ENCODE measurements at places on chromosomes 2 and 18.
A peak's percentile ranks its signal among the peaks of the same experiment; 100 is the strongest.

GRCh38 chr2:145802133-145802532 is 1282.2 kb upstream of the ZEB2 start:
- DNase-seq, result no peak

- no peak for DNase-seq
Measured at GRCh38 chr18:22171258-22172119, 2.1 kb downstream of the GATA6 start.

DNA sequence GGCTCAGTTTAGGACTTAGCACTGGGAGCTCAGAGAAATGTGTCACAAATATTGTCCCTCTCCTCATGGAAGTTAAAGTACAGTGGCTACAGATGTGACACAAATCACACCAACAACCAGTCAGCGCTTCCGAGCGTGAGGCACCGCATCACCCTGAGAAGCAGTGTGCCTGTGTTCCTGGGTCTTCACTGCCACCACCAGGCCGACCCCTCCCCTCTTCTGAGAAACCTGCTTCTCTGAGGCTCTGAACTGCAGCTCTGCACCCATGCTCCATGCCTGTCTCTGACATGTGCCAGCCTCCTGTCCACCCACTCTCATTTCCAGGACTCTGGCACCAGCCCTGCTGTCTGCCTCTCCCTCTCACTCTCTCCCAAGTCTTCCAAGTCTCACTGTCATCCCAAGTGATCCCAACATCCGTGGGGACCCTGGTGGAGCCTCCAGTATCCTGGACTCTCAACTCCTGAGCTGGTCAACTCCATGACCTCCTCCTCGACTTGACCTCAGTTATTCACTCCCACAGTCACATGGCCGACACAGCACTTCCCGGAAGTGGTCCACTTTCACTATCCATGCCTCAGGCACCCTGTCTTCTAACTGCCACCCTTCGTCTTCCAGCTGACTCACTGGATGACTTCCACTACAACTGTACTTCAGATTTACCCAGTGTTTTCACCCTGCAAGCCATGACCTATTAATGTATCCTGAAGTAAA is 73.5 kb downstream of the FBXO15 start:
- no peak for DNase-seq

GRCh38 chr18:58396144-58396543 is 232.7 kb downstream of the ALPK2 start:
- no peak for DNase-seq

- DNase-seq, result no peak
Measured at GRCh38 chr2:16680304-16680703, 14.7 kb upstream of the CYRIA start.

DNA sequence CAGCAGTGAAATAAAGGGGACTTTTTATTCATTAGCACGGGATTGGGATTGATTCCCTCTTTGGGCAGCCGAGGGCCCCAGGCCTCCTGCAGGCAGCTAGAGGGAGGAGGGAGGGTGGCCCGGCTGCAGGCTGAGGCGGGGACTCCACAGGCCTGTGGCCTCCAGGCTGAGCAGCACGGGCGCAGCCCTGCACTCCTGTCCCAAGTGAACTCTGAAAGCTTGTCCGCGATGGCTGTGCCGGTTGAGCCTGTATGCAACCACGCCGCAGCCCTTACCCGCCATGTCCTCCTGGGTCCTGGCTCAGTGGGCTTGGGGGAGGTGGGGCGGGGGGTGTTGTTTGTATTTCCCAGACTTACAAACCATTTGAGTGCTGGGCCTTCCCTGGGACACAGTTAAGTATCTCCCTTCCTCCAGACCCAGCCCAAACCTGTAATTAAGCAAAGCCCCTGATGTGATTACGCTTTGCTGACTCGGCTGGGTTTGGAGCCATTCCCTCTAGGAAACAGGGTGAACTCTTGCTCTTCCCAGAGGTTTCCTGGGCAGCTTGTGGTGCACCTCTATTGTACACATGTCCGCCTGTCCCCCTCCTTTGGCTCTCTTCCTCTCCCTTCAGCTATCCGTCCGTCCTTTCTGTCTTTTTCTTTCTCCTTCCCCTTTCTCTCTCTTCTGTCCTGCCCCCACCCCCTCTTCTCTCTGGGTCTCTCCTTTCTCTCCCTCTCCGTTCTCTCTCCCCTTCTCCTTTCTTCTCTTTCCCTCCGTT is 5.3 kb downstream of the GLI2 start:
- no peak for DNase-seq

DNA sequence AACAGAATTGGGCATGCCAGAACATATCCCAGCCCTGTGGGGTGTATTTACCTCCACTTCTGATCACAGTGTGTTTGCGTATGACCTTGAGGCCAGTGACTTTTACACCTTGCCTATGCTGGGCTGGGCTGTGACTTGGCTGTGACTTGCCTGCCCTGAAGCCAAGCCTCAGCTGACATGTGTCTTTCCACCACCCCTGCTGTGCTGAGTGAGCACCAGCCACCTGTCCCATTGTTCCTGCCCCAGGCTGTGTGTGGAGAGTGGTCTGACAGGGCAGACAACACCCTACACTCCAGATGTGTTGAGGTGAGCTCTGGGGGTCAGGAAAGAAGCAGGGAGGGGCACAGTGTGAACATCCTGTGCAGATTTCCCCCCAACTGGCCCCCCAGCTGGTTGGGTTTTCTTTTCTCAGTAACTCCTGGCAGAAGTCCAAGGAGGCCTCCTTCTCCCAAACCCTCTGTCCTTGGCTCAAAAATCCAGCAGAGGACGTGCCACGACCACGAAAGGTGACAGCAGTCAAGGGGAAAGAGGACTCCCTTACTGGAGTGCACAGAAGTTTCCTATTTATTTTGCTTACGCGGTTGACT is 5.1 kb upstream of the STEAP3 start:
- peak; percentile 4 for DNase-seq

- DNase-seq, result no peak
Measured at GRCh38 chr2:145598434-145598833, 1078.5 kb upstream of the ZEB2 start.

GRCh38 chr2:231526341-231527090 is 3.7 kb downstream of the NMUR1 start:
- DNase-seq, result no peak

DNA sequence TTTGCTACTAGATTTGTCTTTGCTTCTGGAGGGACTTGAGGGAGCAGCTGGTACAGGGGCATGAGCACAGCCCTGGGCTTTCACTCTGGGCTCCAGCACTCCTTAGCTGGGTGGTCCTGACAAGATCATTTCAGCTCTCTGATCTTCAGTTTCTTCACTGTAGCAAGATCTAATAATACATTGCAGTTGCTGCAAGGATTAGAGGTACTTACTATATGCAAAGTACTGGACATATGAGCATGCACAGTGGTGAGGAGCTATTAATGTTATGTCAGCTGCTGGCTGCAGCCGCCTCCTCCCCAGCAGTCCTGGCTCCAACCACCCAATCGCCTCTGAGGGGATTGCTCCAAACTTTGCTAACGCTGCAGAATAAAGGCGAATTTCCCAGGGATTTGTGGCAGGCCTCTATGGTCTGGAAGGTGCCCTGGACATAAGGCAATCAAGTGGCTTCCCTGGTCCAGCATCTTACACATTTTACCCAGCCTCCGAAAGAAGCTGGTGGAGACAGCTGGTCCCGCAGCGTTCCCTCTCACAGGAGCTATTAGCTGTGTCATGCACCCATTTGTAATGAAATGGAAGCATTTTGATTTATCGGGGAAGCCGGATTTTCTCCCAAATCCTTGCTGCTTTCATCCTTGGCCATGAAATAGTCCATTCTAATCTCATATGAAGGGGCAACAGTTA is 96.7 kb downstream of the RHOB start:
- no peak for DNase-seq

- peak; percentile 37 for DNase-seq
Measured at GRCh38 chr2:120253021-120253882, 600 bp downstream of the RALB start.

GRCh38 chr2:170481201-170481600 is 233.9 kb upstream of the SP5 start:
- DNase-seq, result no peak

GRCh38 chr18:22868831-22869230 is 64.3 kb upstream of the RBBP8 start:
- no peak for DNase-seq

- DNase-seq, result no peak
Measured at GRCh38 chr2:123415678-123416077, 609.4 kb upstream of the CNTNAP5 start.

GRCh38 chr2:103789381-103790095 is 1027.7 kb downstream of the TMEM182 start:
- DNase-seq, result no peak

DNA sequence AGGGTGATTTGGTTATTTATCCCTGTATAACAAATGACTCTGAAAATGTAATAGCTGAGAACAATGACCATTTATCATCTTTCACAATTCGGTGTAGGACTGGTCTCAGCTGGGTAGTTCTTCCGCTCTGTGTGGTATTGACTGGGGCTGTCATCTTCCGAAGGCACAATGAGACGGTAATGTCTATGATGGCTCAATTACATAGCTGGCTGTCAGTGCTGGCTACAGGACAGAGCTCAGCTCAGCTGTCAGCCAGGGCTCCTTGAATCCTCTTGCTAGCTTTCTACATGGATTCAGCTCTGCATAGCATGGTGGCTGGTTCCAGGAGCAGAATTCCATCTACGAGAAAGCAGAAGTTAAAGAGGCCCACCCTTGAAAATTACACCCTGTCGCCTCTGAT is 483.8 kb downstream of the TDRD15 start:
- no peak for DNase-seq

GRCh38 chr2:224099861-224100643 is 61.0 kb upstream of the SERPINE2 start:
- no peak for DNase-seq

- DNase-seq, result no peak
Measured at GRCh38 chr2:132676999-132677398, 7.0 kb upstream of the LYPD1 start.

GRCh38 chr2:27178469-27178868 is 29.7 kb downstream of the TCF23 start:
- no peak for DNase-seq

DNA sequence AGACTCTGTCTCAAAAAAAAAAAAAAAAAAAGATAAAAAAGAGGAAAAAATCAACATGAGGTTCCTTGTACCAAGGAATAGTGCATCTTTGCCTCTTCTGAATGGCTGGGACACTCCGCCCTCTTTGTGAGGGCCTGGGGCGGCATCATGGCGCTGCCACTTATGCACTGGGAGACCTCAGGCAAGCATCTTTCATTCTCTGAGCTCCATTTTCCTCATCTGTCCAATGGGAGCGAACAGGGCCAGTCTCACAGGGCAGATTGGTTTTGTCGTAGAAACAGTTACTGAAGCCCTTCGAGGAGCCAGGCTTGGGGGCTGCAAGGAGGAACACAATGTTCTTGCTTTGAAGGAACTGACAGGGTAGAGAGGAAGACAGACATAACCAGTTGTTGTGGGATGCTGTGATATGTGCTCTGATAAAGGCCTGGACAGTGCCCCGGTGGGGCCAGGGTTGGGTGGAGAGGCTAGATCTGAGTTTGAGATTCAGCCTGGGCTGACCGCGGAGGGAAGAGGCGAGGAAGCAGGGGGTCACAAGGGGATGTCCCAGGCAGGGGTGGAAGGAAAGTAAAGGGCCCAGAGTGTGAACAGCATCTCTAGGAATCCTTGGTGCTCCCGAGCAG is 14.1 kb downstream of the ZFP36L2 start:
- no peak for DNase-seq

DNA sequence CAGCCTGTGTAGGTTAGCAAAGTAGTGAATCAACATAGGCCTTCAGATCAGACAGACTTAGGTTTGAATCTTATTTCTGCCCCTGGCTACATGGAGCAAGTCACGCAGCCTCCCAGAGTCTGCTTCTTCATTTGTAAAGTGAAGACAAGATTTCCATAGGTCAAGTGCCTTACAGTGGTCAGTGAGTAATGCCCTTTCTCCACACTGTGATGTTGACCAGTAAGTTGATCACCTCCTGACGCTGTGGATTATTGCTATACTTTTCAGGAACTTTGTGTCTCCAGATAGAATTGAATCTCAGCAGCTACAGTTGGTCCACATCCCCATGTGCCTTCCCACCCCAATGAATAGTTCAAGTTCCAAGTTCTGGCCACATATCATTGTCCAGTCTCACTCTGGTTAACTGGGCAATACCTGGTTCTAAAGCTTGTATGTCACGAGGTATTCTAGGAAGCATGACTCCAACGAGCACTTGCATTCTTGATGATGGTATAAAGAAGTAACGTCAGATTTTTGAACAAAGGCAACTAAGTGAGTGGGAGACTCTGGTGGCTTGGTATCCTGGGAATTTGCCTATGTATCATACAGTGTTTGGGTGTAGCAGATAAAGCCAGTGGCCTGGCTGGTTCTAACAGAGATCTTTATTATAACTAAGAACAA is 2.1 kb upstream of the CLIP4 start:
- DNase-seq, result no peak

DNA sequence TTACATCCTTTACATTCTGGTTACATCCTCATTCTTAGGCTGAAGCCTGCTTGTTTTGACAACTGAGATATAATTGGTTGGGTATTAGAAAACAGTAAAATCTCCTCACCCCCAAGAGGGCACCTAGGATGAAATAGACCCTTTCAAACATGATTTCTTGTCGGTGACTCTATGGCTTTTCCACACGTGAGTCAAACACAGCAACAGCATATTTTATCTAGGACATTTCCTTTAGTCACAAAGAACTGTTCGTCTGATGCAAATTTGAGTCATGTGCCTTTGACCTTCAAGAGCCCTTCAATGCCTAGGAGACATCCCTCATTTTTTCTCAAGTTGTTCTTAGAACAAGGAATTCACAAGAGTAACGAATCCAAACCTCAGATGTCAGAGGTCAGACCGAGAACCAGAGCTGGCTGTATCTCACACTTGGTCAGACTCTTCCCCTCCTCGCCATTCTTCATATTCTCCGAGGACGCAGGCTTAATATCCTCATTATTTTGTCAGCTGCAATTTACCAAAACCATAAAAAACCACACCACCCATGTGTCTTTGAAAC is 60.5 kb upstream of the ALKAL2 start:
- DNase-seq, result no peak
